ENCODE measurements at places on chromosomes 11 and 22.

DNA sequence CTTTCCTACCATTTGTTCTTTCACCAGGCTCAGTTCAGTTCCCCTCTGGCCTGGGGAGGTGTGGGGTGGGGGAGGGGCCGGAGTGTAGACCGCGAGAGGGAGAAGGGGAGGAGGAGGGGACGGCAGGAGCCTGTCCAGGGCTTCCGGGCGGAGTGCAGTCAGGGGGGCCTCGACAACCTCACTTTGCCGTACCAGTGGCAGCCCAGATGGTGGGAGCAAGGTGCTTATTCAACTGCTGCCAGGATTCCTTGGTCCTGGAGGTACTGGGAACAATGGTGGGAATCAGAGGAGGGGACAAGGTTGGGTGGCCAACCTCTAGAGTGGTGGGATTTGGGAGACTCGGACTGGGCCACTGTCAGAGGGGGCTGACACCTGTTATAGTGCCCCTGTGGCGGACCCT, 1.2 kb downstream of the BACE1 start:
- no peak for DNase-seq

- no peak for DNase-seq
These were observed 47.2 kb upstream of the ADA2 start for GRCh38 chr22:17266251-17266971.

DNA sequence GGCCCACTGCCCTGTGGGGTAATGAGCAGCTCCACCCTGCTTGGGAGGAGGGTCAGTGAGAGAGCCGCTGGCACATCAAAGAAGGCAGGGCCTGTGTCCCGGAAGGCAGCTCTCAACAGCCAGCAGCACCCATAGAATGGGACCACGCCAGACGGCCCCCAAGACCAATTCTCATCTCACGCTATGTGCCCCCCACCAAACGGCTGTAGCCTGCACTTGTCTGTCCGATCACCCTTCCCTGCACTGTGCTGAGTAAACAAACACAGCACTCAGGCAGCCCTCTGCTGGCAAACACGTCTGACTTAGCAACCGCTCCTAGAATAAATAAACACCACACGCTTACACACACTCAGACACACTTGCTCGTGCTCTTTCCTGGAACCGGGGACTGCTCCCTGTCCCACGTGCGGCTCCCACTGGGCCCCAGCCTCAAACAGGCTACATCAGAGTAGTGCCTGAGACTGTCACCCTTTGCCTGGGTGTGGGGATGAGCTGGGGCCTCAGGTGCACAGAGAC, 53.2 kb upstream of the CDON start:
- no peak for DNase-seq

DNA sequence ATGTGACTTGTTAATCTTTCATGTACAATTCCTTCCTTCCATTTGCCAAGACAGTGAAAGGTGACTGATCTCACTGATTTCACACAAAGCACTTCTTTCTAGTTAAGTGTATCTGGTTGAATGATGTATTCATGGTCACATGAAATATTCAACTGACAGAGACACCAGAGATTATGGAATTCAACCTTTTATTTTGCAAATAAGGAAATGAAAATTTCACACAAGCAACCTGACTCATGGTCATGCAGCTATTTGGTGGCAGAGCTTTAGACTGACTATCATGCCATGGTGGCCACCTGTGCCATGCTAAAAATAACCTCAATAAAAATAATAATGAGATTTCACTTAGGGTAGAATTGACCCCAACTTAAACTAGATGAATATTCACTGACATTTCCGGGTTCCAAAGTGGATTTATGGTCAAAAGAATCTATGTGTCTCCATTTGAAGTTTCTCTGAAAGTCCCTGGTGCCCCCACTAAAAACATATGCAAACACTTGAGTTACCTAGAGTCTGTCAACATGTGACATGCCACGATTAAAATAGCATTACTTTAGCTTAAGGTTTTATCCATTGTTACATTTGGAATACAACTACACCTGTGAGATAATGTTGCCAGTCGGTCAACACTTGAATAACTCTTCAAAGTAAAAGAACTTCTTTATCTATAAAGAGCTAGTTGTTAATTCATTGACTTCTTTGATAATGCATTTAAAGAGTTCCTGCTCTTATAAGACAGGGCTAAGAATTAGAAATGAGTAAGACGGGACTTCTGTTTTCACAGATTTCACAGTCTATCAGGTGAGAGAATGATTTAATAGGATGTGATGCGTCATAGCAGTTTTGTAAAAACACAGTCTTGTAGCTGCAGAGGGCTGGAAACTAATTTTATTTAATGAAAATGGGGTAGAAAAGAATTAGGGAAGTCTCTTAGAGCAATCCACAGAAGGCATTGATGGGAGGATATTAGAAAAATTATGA, 94.6 kb upstream of the OR9G4 start:
- DNase-seq, result no peak

DNA sequence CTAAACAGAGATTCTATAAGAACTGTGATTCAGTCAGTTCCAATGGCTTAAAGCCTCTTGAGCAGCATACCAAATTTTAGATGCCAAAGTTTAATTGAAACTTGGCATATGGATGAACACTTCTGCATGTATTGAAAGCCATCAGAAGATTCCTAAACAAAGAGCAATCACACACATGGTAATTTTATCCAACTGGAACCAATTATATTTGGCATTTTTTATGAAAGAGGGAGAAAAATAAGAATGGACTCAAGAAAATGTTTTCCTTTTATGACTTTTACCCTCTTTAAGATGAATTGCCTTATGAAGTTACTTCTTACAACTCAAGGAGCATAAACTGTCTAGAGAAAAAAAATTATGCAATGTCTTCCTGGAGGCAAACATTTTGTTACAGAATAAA, 7.4 kb downstream of the TRPC6 start:
- no peak for DNase-seq

Data from RCC 7860 (cell line).